Aorta (tissue), 5 donors: ENCODE measurements at places on chromosomes 2 and 18.

DNA sequence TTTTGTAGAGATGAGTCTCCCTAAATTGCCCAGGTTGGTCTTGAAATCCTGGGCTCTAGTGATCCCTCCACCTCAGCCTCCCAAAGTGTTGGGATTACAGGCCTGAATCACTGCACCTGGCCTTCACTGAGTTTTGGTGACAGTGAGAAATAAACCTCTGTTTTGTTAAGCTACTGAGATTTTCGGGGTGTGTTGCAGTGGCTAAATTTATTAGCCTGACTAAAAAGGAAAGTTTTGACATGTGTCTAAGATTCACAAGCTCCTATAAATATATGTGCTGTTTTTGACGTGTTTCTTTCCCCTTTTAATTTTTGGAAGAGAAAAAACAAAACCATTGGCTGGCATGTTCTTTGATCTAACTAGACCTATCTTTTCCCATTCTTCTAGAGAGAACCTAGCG lies 190.5 kb upstream of the MC4R start:
- DNase-seq = no peak

- DNase-seq = no peak
These were observed 115.7 kb downstream of the ZNF385B start for GRCh38 chr2:179745635-179746256.

- no peak for DNase-seq
These were observed 2.1 kb downstream of the PUM2 start for GRCh38 chr2:20348542-20348941.

GRCh38 chr2:39663187-39663930 lies 2.4 kb upstream of the TMEM178A start:
- no peak for DNase-seq

DNA sequence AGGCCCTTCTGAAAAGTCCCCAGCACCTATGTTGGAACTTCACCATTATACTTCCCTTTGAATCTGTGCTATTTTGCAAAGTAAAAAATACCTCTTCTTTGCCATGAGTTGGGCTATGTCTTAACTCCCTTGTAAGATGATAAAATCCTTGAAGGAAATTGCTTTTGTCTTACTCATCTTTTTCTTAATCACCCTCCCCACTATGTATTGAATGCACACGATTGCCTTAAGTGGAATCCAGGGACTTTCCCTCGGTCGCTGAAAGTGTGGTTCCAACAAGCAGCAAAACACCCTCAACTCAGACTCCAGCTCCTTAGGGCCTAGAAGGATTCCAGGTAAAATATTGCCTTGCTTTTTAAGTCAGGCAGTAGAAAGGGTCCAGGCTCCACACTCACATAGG lies 173.2 kb upstream of the ARL4C start:
- DNase-seq = no peak

DNA sequence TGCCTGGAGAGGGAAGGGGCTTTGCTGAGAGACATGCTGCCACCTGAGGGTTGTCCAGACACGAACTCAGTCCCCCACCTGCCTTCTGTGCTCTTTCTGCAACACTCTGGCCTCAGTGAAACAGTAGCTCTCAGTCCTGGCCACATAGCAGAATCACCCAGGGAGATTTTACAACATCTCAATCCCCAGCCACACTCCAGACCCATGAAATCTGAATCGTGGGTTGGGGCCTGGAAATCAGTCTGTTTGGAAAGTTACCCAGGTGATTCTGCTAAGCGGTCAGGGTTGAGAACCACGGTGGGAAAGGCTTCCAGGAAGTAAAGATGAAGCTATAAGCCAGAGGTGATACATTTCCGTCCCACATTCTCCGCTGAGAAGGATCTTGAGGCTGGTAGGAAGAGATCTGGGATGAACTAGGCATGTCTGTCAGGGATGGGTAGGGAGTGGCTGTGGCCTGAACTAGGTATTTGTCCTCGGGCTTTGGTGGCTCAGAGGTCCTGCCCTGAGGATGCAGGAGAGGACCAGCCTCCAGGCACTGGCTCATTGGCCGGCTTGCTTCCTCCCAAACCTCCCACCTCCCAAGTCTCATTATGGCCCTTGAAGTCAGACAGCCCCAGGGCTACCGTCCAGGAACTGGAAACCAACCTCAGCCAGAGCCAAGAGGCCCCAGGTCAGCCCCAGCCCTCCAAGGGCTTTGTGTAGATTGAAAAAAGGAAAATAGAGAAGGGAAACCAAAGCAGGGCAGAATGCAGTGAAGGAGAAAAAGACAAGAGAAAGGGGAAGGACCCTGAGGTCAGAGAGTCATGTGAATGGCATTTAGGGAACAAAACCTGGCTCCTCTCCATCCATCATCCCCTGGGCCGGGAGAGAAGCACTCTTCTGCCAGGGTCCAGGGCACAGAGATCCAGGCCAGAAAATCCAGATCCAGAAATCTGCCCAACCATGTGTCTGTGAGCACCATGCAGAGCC lies 119.6 kb downstream of the ZFP36L2 start:
- no peak for DNase-seq

DNA sequence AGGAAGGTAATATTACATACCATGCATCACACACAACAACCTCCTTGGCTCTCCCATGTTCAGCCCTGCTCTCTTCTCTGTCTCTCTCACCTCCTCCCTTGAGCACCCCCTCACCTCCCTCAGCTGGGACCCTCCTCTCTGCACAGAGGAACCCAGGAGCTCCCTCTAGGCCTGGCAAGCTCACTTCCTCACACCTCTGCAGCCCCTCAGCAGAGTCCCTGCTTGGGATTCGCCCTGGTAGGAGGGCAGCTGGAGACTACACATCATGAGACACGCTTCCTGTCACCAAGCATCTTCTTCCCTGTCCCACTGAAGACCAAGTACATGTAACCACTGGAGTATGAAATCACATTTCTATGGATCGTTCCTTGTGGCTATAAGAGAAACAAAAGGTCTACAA lies 51.0 kb downstream of the ADD2 start:
- no peak for DNase-seq

- DNase-seq = peak; percentile 93
These were observed 44.0 kb downstream of the GNAL start for GRCh38 chr18:11733031-11733430.

DNA sequence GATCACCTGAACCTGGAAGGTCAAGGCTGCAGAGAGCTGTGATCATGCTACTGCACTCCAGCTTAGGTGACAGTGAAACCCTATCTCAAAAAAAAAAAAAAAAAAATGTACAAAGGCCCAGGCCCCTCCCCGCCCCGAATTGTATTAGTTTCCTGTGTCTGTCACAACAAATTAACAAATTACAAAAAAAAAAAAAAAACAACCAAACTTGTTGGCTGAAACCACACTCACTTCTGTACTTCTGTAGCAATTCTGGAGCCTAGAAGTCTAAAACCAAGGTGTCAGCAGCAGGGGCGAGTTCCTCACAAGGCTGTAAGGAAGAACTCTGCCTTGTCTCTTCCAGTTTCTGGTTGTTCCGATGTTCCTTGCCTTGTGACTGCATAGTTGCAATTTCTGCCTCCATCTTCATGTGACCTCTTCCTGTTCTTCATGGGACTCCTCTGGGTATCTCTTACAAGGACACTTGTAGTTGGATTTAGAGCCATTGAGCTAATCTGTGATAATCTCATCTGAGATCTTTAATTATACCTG lies 100.8 kb upstream of the ZSWIM2 start:
- DNase-seq = peak; percentile 62

DNA sequence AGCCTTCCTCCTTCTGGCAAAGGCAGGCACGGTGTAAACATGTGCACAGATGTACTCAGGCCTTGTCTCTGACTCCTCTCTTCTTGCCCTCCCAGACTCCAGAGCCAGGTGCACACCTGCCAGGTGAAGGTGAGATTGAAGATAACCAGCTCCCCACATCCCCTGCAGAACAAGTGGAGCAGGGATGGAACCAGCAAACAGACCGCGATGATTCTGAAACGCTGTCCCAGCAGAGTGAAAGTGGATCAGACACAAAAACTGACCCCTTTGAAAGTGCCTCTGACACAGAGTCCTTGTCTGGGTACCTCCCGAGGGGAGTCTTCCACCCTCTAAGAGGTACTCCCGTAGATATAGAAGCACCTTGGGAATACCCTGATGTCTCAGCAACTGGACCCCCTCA lies 77.2 kb downstream of the ARHGEF4 start:
- DNase-seq = no peak

GRCh38 chr2:32977228-32977758 lies 30.5 kb downstream of the LTBP1 start:
- DNase-seq = no peak

GRCh38 chr18:62101321-62101721 lies 85.5 kb downstream of the PIGN start:
- DNase-seq = no peak

- no peak for DNase-seq
These were observed 69.6 kb downstream of the APLF start for GRCh38 chr2:68537011-68537410.
